CD4-positive, alpha-beta T cell treated with Interleukin-4 for 4 hours (primary cell): ENCODE measurements at places on chromosomes 7 and 10.
A peak's percentile ranks its signal among the peaks of the same experiment; 100 is the strongest.

- DNase-seq, result no peak
Observed at GRCh38 chr7:46297515-46297914, 376.4 kb upstream of the IGFBP3 start.

GRCh38 chr10:114525368-114525949 lies 121.2 kb upstream of the AFAP1L2 start:
- peak; percentile 56 for DNase-seq

DNA sequence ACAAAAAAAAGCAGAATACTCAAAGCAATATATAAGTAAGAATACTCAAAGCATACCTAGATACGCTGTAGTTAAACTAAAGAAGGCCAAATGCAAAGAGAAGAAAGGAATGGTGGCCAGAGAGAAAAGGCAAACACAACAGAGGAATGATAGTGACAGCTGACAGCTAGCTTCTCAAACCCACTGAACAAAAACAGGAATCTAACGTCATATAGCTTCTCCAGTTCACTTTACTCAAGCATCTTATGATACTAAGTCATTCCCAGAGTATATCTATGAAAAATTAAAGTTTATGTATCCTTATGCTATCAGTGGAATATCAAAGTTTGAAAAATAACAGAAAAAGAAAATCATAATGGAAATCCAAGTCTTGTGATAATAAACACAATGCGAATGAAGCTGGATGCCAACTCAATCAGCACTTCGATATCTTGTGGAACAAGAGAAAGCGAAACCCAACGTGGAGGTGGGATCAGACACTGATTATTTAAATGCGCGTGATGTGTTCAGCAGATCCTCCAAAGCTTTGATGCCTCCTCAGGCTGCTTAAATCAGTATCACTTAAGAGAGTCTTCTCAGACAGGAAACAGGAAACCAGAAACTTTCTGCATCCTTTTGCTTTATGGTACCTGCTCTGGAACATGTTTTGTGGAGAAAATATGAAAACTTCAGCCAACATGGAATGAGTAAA lies 102.8 kb downstream of the PIP4K2A start:
- DNase-seq, result peak; percentile 88

DNA sequence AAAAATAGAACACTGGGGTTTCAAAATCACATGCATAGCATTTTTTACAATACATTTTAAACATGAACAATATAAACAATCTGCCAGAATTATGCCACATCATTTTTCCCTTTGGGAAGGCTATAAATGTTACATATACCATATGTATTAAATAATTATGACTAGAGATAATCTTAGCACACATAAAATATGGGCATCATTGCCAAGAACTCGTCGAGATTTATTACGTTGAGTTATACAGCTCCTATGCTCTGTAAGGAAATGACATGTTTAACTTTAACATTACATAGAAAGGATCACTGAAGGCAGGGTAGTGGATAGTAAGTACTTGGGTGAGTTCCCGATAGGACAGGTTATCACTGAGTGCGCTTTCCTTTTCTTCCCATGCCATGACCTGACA lies 267.8 kb downstream of the PARD3 start:
- no peak for DNase-seq

DNA sequence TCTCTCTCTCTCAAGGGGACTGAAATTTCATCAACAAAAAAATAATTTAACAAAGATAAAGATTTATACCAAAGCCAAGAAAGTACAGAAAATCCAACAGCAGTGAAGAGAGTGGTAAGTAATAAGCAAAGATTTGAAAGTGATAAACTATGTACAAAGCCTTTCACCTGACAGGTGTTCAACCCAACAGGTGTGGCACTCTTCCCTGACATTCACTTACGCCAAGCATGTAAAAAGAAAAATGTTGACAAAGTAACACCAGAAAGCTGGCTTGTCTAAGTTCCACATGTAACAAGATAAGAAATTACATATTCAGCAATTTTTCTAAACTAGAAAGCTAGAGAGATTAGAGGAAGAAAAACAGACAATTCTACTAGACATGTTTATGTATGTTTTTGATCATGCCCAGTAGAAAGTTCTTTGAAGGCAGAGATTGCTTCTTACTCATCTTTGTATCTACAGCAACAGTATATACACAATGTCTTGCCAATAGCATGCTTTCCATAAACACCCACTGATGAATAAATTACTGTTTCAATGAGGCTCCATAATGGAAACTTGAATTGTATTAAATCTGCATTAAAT lies 468.5 kb downstream of the PARD3 start:
- DNase-seq, result no peak
